ENCODE measurements at places on chromosomes 16 and 17.

DNA sequence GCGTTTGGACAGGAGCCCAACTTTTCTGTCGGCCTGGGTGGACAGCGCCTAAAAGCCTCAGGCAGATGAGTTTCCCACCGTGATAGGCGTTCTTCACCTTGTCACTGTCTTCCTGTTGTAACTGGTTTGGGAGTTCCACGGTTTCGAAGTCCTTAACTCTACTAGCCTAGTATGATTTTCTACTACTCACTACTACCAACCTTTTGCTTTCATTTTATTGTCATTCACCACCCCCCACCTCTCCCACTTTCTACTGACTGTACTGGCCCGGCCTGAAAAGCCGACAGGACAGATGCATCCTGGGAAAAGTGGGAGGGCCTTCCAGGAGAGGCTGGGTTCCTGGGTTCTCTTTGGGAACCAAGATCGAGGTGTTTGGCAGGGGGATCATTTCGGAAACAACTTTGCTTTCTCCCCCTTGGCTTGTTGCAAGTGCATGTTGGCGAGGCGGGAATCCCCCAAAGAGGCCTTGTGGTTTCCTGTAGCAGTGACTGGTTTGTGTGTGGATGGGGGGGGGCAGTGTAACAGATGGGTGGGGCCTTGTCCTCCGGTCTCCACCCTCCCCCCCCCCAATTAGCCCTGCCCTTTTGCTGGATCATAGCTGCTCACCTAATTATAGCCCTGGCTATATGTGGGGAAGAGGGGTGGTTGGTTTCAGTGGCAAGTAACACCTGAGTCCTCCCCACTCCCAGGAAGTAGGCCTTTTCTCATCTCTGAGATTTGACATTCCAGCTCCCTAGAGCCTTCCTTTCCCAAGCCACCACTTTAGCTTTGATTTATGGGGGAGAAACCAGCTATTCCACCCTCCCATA, 1.4 kb downstream of the EIF5A start:
- peak; percentile 88 for DNase-seq

DNA sequence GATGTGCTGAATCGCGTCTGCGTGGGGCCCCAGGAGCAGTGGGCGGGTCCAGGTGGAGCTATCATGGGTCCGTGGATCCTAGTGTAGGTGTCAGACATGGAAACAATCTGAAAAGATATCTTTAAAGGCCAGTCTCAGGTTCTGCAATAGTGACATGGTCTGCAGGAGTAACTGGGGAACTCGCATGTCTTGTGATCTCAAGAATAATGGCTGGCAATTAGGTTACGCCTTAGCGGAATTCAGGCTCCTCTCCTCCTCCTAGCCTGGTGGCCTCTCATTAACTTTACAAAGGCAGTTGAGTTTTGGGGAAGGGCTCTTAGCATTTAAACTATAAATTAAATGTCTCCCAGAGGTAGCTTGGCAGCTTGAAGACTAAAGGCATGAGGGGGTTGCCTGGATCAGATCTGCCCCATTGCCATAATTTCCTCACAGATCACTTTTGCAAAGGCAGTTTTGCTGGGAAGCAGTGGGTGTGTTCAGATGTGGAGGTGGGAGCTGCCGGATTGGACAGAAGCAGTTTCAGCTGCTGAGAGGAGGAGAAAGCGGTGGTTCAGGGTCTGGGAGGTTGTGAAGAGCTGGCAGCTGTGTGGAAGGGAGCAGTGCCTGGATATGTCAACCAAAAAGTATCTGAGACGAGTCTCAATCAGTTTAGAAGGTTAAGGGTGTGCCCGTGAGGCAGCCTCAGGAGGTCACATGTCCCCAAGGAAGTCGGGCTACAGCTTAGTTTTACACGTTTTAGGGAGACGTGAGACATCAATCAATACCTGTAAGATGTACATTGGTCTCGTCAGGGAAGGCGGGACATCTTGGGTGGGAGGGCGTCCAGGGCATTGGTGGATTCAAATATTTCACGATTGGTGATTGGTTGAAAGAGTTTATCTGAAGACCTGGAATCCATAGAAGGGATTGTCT, 2.7 kb downstream of the TBCD start:
- DNase-seq, result peak; percentile 30

DNA sequence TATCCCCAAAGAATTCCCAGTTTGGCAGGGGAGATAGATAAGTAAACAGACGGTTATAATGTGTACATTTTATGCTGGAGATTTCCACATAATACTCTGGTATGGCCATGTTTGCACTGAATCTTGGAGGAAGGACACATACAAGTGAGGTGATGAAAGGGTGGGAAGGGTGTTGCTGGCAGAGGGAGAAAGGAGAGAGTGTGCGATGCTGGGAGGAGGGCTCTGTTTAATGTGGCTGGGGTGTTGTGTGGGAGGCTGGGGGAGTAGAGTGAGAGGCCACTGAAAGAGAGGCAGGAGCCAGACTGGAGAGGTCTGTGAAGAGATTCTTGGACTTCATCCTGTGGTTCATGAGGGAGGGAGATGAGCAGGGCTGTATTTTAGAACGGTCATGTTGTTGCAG, 87.6 kb downstream of the SPACA3 start:
- DNase-seq, result no peak

GRCh38 chr17:48102798-48103715, 1.8 kb upstream of the CBX1 start:
- DNase-seq, result no peak

DNA sequence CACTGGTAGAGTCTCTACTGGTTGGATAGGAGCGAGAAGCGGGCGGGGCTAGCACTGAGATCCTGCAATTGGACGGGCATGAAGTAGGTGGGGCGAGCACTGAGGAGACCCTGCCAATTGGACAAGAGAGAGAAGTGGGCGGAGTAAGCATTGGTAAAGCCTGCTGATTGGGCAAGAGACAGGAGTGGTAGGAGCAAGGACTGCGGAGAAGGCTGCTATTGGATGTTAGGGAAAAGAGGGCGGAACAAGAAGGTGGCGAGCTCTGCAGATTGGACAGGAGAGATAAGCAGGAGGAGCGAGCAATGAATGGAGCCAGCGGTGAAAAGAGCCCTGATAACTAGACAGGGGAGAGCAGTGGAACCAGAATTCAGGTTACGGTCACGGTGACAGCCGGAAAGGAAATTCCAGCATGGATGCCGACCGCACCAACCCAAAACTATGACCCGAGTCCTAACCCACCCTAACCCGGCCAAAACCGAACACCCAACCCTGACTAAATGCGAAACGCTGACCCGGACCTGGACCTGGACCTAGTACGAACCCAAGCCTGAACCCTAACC, 4.8 kb downstream of the SCGB1C2 start:
- DNase-seq, result peak; percentile 13

- DNase-seq, result no peak
Measured at GRCh38 chr16:84875846-84876245, 56.1 kb downstream of the CRISPLD2 start.

DNA sequence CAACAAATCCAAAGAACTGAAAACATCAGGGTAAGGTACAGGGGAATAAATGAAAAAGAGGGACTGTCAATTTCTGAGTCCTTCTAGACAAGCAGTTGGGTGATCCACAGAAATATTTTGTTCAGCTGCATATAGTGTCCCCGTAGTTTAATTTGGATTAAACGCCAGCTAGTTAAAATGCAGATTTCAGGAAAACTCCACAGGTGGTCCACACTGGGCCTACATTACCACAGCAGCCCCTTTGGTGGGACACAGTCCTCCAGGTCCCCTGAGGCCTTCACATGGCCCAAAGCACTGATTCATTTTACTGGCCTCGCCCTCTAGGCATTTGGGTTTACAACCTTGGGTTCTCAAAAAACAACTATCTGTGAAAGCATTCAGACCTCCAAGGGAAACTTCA, 4.6 kb downstream of the ARHGAP17 start:
- no peak for DNase-seq

DNA sequence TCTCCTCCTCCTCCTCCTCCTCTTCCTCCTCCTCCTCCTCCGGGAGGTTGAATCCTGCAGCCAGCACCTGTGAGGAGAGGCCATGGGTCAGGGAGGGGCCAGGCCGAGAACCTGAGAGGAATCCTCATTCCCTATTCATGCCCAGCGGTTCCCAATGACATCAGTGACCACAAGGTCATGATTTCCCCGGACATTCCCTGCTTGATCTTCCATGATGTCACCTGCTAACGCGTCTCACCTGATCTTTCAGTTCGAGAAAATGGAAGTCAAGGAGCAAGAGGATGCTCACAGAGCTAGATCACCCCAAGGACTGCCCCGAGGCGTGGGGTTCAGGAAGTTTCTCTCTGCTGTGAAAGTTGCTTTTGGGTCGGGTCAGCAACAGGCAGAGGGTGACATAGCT, 5.4 kb downstream of the APOBR start:
- DNase-seq, result no peak

All from choroid plexus epithelial cell (primary cell).